ENCODE measurements at places on chromosomes 7 and 10.

DNA sequence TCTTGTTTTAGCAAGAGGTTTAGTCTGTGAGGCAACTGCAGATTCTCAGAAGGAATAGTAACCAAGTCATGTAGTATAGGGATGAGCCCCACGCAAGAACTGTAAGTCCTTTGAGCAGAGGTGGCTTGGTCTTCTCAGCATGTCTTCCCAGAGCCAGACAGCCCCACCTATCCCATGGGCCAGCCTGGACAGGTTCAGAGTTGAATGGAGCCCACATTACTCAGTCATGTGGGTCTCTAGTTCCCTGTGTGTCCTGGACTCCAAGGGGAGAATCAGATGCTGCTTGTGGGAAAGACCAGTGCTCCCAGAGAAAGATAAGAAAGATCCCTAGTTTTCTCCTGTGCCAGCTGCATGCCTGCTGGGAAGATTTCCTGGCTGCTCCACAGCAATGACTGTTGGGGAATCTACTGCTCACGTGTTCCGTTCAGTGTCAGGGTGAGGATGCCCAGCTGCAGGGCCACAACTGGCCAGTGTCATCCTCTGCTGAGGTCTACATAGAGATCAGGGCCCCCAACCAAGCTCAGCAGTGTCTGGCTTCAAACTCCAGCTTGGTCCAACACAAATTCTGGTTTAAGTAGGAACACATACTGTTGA lies 66.9 kb upstream of the UNC5B start:
- no peak for DNase-seq

DNA sequence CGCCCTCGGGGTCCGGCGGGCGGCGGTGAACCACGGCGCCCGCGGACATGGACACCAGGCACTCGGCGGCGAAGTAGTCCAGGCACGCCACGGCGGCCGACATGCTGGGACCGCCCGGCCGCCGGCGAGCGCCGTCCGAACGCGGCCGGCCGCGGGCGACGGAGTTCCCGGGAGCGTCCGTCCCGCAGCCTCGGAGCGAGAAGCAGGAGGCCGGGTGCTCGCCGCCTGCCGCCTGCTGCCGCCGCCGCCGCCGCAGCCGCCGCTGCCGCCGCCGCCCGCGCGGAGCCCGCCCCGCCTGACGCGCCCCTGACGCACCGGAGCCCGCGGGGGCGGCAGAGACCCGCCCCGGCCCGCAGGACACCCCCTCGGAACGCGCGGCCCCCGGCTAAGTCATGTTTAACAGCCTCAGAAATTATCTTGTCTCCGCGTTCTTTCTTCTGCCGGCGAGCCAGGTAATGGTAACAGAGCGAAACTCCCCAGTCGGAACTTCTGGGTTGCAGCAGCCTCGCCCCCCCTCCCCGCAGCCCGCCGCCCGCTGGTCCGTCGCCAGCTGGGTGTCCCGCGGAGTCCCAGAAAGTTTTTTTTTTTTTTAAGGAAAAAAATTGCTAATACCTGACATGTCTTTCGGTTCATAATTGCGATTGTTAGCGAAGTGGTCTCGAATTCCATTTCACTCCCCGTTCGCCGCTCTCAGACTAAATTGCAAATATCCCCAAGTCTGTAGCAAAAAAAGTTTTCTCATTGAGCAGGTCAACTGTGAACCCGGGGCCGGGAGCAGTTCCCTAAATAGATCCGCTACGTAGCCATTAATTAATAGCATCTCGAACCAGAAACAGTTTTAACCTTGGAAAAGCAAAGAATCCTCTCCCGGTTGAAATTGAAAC lies at the start of gene KLF14:
KLF14 (minus strand) TSS at position 277 of the 884 bp plus-strand sequence; CDS start at position 103, 174 bp downstream.
- peak; percentile 38 for DNase-seq

DNA sequence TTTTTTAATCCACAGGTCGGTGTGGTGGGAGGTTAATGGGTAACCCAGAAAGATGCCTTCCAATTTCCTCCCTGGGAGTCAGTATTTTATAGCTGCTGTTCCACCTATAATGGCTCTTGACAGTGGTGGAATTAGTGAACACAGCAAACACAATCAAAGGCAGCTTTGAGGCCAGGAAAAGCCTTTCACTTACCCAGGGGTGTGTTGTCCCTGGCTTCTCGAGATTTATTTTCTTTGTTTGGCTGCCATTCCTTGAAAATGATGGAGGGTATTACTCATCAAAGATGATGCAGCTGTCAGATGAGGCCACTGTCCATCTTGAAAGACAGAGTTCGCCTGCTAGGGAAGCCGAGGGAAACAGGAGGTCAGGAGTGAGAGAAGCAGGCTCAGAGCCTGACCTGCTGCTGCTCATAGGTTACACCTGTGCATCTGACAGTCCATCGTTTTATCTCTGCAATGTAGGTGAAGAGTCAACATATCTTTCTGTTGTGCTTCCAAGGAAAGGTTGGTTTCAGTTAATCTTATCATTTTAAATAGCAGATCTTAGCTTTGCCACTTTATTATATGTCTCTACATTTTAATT lies 221.6 kb downstream of the XPNPEP1 start:
- DNase-seq, result no peak

- DNase-seq, result no peak
Observed at GRCh38 chr10:109239371-109239770, 683.9 kb downstream of the XPNPEP1 start.

All from fibroblast of skin of right biceps (primary cell).